CD4-positive, alpha-beta T cell treated with Interleukin-15 for 1 hour (primary cell): ENCODE measurements at places on chromosomes 6 and 20.

DNA sequence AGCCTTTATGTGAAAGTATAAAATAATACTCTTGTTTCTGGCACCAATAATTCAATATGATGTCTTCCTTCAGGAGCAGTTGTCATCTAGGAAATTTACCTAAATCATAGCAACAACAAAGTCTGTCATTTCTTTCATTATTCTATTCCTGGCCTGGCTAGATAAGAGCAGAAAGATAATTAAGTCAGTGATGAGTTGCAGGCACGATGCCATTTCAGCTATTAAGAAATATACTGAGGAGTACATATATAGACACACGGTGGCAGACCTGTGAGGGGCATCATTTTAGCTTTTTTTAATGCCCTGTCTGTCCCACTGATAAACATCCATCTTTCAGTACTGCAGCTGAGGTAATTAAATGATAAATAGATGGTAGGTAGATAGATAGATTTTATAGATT lies 756.1 kb upstream of the EPHA7 start:
- DNase-seq = no peak

- DNase-seq = no peak
These were observed 291.1 kb upstream of the BTBD3 start for GRCh38 chr20:11626551-11626950.

DNA sequence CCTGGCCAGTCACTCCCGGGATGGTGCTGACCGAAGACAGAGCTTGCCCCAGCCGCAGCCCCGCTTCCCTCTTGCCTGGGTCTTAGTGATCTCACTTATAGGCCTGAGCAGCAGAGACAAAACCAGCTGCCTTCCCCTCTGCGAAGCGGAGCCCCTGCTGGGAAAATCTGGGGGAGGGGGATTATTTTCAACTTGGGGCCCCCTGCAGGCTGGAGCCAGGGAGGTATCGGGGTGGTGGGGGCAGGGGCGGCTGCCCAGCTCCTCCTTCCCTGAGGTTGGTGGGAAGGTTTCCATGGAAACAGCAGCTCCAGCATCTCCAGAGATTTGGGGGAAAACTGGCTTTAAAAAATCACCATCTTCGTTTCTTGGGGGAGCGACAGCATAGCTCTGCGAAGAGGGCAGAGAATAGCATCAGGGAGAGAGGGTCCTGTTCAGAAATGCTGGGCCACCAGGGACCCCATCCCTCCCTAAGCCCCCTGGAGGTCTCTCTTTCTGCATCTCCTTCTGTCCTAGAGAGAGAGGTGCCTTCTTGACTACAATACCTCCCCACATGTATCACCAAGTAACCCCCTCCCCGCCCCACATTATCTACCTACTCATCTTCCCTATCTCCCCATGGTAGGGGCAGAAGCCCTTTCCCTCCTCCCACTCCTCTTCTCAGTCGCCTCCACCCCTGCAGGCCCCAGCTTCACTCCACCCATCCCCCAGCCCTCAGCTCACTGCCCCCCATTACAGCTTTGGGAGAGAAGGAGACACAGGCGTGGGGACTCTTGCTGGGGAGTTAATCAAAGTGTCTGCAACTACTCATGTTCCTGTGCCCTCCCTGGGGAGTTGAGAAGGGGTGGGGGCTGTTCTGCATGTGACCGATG lies 88.4 kb upstream of the CCDC167 start:
- DNase-seq = no peak

GRCh38 chr6:121590916-121591315 lies 155.5 kb downstream of the GJA1 start:
- DNase-seq = no peak

- DNase-seq = no peak
These were observed 183.5 kb downstream of the GMDS start for GRCh38 chr6:2061880-2062279.

GRCh38 chr6:29763491-29764289 lies 40.5 kb downstream of the HLA-F start:
- DNase-seq = no peak

DNA sequence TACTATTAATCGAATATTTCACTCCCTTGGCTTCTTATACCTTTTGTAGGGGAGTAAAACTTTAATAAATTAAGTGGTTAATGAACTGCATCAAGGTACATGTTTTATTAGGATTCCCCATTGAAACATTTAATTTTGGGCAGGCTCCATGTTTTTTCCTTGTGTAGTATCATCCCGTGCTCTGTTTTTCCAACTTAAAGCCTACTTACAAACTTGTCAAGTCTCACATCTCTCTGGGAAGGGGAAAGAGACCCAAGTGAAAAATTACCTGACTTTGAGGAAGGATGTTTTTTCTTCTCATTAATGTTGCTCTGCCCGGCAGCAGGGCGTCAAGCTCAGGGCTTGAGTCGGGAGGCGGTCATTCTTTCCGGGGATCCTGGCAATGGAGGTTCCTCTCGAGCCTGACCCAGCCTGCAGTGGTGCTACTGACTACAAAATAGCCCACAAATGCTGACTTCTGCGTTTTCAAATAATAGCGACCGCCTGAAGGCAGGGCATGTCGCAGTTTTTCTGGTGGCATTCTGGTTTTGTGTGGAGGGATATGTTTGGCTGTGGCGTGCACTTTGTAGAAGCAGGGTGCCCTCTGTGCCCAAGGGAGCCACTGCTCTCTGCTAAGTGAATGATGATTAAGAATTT lies 2.4 kb downstream of the DSP start:
- no peak for DNase-seq

DNA sequence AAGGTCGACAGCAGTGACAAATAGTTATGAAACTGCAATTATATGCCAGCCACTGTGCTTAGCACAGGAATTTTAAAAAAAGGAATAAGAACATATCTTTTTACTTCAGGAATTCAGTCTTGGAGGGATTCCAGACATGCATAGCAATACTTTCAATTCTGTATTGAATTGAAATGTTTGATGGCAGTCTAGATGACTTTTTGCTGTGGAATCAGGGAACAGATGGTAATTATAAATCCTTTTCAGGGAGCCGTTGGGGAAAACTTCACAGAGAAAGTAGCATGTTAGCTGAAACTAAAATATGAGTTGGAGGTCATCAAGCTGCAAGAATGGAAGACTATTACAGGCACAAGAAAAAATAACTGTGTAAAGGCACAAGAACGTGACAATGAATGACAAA lies 74.8 kb downstream of the IMPG1 start:
- DNase-seq = no peak

DNA sequence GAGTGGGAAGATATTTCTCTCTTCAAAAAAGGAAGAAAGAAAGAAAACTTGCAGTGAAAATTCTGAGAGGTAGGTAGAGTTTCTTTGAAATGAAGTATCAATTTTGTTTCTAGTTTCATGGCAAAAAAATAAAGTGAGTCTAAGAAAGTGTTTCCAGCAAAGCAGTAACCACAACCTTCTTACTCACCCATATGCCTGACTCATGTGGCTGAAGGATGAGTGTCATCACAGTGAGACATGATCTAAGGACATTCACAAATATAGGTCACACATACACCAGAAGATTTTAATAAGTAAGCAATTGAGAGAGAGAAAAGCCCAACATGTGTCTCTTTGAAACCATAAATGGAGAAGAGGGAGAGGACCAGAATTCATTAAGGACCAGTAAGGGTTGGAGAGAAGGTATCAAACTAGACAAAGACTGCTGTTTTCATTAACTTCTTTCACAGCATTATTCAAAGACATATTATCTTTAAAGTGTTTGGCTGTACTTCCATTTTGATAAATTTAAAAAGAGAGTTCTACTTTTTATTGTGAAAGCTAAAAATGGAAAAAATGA lies 169.5 kb downstream of the FRK start:
- no peak for DNase-seq

DNA sequence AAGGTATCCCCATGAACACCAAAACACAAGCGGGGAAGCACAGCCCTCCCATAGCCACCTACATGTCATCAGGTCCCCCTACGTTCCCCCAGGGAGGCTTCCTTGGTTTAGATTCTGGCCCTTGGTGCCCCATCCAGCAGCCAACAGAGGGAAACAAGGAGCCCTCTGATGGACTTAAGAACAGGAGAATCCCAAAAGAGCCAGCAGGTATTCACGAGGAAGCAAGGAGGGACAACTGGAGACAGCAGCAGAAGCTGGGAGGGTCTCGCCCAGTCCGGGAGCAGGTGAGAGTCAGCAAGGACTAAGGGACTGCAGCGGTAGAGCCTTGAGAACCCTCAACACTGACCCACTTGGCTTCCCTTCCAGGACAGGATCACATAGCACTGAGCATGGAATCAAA lies 58.4 kb upstream of the TOP1 start:
- DNase-seq = no peak

- no peak for DNase-seq
These were observed 224.2 kb downstream of the DLL1 start for GRCh38 chr6:170066679-170067078.

DNA sequence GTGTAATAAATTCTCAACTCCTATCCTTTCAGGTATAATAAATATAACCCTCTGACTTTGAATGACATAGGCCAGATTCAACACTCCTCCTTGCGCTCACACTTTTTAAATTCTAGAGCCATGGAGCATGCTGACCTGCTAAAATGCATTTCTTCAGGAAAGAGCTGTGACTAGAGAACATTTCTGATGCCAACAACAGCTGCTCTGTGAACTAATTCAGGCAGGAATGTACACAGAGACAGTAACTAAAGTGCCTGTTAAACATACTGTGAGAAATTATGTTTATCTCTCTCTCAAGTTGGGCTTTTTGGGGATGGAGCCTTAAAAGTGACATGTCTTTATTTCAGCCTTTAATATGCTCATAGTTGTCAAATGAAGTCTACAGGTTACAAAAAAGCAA lies 8.3 kb downstream of the NHSL1 start:
- DNase-seq = no peak
